PC-3 (cell line): ENCODE measurements at places on chromosomes 1 and 21. TPM values are rescaled to one million over a fixed set of nuclear protein-coding genes. Genes with fewer than 3 reads are reported as not detected.
A peak's percentile ranks its signal among the peaks of the same experiment; 100 is the strongest.

GRCh38 chr1:179310721-179311120, 17.1 kb downstream of the SOAT1 start:
- DNase-seq, result peak; percentile 74

- DNase-seq, result no peak
These were observed 28.2 kb downstream of the SLC30A10 start for GRCh38 chr1:219900201-219900600.

- DNase-seq, result no peak
These were observed 62.0 kb upstream of the GALNT2 start for GRCh38 chr1:230005040-230005439.

- DNase-seq, result peak; percentile 23
These were observed 2.9 kb downstream of the GFI1 start for GRCh38 chr1:92483610-92484471.

- no peak for DNase-seq
These were observed 41.9 kb downstream of the NEK2 start for GRCh38 chr1:211633524-211633846.

DNA sequence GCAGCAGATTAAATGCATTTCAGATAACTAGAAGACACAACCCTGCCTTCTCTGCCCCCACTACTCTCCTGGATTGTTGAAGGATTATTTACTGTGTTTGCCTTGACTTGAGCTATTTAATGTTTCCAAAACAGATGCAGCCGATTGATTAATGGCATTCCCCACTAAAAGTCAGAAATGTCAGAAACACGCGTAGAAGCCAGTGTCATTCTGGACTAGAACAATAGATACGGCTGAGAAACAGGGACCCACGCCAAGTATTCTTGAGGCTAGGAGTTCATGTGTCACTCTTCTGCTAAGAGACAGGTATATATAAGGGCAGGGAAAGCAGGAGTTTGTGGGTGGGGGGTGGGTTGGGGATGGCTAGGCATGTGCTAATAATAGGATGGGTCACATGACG, 366.7 kb upstream of the PROX1 start:
- no peak for DNase-seq

GRCh38 chr1:56025942-56026341, 553.4 kb downstream of the PLPP3 start:
- peak; percentile 70 for DNase-seq

DNA sequence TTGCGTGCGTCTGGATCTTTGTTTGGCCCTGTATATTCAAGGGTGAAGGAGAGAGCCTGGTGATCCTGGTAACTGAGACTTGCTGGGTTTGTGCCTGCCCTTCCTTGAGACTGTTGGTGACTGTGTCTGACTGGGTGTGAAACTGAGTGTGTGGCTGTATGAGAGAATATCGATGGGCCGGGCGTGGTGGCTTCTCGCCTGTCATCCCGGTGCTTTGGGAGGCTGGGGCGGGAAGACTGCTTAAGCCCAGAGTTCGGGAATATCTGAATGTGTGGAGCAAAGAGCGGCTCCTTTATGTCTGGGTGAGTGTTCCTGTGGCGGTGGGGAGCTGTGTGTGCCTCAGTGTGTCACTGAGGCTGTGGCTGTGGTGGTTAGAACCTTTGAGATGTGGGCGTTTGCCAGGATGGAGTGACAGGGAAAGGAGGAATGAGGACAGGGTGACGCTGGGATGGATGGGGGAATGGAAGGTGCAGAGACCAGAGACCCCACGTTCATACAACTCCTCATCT, 2.7 kb upstream of the MARCKSL1 start:
- DNase-seq, result no peak

DNA sequence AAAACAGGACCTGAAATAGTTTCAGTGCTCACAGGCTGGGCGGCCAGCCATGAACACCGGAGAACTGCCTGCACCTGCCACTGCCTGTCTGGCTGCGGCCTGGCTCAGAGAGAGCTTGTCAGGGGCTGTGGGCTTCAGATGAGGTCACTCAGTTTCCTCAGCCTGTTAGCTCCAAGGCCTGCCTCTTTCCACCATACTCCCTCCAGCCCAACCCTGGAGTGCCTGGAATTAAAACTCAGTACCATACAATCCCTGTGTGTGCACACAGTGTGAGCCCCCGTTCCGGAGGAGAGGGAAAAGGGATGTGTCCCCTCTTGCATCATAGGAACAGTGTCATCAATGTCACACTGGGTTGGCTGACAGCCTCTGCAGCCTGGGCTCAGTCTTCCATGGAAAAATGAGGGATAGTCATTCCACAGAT, 16.2 kb downstream of the CACNA1S start:
- no peak for DNase-seq

DNA sequence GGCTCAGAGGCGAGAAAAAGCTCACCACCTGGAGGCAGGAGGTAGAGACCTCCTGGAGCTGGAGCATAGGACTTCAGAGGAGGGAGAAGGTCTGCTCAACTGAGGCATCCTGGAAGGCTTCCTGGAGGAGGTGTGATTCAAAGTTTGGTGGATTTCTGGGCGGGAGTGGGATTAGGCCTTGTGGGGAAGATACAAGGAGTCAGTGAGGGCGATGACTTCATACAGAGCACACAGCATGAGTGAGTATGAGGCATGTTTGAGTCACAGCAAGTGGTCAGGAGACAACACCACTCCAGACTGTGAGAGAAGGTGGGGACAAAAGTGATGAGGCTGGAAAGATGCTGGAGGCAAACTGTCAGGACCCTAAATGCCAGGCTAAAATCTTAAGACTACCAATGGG, 77.6 kb downstream of the MATN1 start:
- peak; percentile 58 for DNase-seq

DNA sequence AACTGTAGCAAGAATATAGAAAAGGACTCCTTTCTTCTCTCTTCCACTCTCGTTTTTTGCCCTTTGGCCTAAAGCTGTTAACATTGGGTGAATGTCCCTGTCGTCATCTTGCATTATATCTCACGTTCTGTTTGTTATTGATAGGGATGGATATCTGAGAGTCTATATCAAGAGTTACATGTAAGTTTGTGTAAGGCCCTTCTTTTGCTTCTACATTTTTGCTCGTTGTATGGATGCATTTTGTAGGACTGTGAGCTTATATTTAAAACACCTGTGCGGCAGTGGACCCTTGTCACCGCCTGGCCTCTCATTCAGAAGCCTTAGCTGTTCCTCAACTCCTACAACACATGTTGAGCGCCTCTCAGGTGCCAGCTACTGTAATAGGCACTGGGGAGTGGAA, 211.9 kb downstream of the DISC1 start:
- no peak for DNase-seq

CFHR1 gene
- not detected in 2 replicates for total RNA-seq

PALMD gene
- 8.0 and 8.2 TPM in 2 replicates for total RNA-seq

DRAXIN gene
- total RNA-seq, result 0.07 TPM in 1 of 2 replicates, not detected in the other

- DNase-seq, result no peak
These were observed 17.1 kb upstream of the ESRRG start for GRCh38 chr1:216740331-216740730.

BSND gene
- total RNA-seq, result not detected in 2 replicates

DNA sequence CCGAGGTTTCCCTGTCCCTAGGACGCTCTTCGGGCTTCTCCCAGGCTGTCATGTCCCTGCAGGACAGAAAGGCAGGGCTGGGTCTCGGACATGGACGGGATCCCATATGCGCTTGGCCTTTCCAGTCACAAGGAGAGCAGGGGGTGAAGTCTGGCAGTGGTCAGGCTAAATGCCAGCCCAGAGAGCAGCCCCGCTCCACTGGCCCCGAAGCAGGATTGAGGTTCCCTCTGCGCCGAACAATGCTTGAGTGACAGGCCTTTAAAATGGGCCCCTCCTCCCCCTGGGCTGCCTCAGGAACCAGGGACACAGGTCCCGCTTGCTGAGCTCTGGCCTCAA, 12.7 kb downstream of the DRAXIN start:
- no peak for DNase-seq

INTS7 gene
- 25.3 and 28.3 TPM in 2 replicates for total RNA-seq

GRCh38 chr1:25068316-25068715, 138.2 kb upstream of the RUNX3 start:
- no peak for DNase-seq

PADI2 gene
- total RNA-seq, result 2.4 and 3.2 TPM in 2 replicates

DNA sequence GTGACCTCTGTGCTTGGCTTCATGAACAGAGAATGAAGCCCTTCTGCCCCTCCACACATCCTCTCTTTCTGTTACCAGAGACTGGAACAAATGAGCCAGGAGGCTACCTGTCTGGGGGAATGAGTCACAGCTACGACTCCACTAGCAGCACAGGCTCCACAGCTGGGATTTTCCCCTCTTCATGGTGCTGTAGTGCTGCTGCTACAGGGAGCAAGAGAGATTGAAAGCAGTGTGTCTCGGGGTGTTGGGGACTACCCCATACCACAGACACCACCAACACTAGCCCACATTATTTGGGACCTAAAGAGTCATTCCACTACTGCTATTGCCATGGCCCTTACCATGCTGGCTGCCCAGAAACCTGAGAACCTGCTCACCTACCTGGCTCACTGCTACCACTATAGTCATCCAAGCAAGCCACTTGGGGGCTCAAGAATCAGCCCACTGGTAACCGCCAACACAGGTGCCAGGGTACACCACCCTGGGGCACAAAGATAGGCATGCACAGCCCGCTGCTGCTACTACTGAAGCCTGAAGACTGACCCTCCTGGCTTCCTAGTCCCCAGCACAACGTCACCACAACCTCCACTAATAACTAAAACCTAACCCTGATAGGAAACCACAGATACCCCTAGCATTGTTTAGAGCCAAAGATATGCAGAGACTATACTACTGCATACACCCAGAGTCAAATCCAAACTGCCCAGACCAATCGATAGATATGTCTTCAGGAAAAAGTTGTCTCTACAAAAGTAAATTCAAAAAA, 17.7 kb downstream of the CD1E start:
- no peak for DNase-seq

- DNase-seq, result no peak
These were observed 39.1 kb upstream of the ZC3H11B start for GRCh38 chr1:219651993-219652392.

GRCh38 chr1:183598386-183598785, 8.1 kb upstream of the NCF2 start:
- no peak for DNase-seq

WNT2B gene
- total RNA-seq, result 0.46 and 0.55 TPM in 2 replicates

GRCh38 chr1:93304716-93305138, 41.0 kb upstream of the DR1 start:
- DNase-seq, result peak; percentile 86

GRCh38 chr1:185960422-185961321, 226.5 kb downstream of the HMCN1 start:
- DNase-seq, result no peak

- DNase-seq, result no peak
These were observed 19.6 kb downstream of the SMAP2 start for GRCh38 chr1:40393173-40393572.

DNA sequence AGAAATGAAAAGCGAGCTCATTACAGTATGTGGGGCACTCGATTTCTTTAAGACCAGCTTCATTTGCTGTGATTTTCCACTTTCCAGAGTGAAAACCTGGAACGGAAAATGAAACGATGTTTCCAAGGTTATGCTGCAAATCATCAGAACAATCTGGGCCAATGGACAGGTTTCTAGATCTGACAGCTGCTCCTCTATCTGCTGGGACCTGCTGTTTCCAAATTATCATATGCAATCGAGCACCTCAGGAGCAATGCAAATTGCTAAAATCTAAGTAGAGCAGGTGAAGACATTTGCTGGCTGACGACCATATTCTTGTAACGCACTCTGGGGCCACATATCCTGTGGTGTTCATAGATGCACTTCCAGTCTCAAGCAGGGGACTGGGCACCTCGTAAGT, 39.7 kb upstream of the TIAM1 start:
- no peak for DNase-seq

- DNase-seq, result no peak
These were observed 343.3 kb upstream of the VAMP3 start for GRCh38 chr1:7427605-7428300.

DNA sequence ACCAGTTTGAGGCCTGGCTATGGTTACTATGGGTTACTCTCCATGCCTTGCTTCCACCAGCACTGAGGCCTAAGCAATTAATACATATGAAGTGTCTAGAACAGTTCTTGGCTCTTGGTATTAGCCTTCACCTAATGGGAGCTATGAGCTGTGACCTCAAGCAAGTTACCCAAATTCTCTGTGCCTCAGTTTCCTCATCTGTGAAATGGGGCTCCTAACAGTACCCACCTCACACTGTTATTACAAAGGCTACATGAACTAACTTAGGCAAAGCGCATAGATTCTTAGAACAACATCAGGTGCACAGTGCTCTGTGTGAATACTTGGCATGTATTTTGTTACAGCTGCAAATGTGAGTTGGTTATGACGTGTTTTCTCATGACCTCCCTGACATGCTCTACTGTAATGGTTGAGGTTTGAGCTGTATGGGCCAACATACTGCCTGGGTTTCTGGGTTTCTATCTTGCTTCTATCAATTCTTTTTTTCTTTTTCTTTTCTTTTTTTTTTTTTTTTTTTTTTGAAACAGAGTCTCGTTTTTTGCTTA, 26.5 kb downstream of the CDCP2 start:
- DNase-seq, result no peak

TDRD10 gene
- total RNA-seq, result not detected in 2 replicates

CELA2B gene
- not detected in 2 replicates for total RNA-seq
